ENCODE measurements at places on chromosomes 11 and 22.

- DNase-seq, result no peak
Measured at GRCh38 chr11:783581-784015, 6.3 kb downstream of the CEND1 start.

DNA sequence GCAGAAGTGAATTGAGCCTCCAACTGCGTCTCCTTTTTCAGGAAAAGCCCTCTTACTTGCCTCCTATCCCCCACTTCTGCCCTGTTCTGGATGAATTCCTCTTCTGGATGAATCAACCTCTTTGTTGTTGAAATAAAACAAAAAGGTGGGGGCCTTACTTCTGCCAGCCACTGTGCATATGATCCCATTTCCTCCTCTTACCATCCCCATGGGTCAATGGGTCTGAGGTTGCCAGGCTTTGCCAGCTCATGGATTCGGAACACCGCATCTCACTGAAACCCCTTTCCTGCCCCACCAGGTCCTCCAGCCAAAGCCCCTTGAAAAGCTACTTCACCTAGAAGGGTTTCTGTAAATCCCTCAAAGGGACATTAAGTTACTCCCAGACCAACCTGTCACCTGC lies 3.7 kb upstream of the CHST1 start:
- no peak for DNase-seq

DNA sequence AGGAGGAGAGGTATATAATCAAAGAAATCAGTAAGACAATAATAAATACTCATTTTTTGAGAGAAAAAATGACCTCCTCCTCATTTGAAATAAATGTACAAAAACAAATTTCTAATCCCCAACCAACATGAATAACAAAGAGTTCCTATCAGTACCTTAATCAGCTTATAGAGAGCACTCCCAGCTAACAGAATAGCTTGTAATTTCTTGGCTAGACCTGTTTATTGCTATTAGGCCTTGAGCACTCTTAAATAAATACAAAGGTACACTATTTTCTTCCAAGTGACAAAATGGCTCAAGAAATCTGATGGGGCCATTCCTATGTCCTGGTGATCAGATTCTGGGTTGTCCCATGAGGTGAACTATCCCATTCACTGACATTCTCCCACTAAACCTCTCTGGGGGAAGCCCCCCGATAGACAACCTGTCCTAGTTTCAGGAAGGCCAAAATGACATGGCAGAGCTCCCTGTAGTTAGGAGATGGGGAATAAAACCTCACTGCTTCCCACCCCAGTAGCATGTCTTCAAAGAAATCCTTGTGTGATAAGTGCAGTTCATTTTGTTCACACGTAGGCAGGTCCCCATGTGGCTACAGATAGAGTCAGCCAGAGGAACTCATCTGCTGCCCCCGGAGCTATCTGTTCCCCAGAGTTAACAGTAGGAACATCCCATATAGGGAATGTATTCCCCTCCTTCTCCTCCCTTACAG lies 385.7 kb downstream of the SOX6 start:
- no peak for DNase-seq

DNA sequence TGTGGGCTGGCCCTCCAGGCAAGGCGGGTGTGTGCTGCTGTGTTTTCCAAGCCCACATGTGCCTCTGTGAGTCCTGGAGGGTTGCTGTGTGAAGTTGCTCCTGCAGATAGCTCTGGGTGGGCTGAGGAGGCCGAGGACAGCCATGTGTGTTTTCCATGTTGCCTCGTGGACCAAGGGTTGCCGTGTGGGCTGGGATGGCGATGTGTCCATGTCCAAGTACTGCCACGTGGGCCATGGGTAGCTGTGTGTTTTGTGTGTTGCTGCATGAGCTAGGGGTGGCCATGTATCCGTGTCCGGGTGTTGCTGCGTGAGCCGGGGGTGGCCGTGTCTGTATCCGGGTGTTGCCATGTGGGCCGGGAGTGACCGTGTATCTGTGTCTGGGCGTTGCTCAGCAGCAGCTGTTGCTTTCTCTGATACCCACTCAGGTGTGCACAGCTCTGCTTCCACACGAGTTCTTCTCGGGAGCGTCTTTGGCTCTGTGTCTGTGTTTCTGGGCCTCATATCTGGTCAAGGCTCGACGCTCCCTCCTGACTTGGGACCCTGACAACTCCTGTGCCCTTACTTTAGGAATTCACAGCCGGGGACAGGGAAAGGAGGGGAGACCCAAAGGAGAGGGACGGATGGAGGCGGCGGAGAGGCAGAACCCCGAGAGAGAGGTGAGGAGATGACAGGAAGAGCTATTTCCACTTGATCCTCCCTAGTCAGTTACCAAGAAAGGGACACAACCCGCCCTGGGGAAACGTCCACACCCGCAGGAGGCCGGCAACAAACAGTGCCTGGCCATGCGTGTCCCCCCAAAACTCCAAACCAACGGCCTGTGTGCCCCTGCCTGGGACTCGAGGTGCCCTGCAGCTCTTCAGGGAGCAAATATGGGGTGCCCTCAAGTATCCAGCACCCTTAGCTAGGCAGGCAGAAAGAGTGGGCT lies 83.1 kb downstream of the PHF21B start:
- no peak for DNase-seq

GRCh38 chr11:112847568-112847967 lies 113.7 kb upstream of the NCAM1 start:
- DNase-seq, result no peak

- DNase-seq, result no peak
Measured at GRCh38 chr11:70296681-70297080, 26.2 kb downstream of the PPFIA1 start.

GRCh38 chr11:44949160-44950030 lies 1.3 kb downstream of the TP53I11 start:
- DNase-seq, result no peak

DNA sequence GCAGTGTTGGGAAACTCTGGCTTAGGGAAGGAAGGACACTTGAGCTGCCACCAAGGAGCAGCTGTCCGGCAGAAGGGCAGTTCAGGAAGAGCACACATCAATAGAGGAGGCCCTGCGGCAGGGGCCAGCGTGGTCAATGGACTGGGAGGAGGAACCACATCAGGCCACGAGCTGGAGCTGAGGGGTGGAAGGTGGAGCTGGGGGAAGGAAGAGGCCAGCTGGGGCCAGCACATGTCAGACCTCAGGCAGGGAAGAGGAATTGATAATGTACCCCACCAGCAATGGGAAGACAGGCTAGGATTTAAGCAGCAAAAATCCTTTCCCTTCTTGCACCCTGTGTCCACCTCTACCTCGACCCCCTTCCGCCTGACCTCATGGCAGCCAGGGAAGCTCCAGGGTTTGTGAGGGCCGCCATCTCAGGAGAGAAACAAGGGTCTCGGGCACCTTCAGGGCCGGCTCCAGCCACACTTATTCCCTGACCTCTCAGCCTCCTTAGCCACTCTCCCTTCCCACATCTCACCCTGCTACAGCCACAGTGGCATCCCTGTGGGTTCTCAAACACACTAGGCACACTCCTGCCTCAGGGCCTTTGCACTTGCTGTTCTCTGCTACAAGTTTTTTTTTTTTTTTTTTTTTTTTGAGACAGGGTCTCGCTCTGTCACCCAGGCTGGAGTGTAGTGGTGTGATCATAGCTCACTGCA lies 157.8 kb upstream of the GRK3 start:
- no peak for DNase-seq

DNA sequence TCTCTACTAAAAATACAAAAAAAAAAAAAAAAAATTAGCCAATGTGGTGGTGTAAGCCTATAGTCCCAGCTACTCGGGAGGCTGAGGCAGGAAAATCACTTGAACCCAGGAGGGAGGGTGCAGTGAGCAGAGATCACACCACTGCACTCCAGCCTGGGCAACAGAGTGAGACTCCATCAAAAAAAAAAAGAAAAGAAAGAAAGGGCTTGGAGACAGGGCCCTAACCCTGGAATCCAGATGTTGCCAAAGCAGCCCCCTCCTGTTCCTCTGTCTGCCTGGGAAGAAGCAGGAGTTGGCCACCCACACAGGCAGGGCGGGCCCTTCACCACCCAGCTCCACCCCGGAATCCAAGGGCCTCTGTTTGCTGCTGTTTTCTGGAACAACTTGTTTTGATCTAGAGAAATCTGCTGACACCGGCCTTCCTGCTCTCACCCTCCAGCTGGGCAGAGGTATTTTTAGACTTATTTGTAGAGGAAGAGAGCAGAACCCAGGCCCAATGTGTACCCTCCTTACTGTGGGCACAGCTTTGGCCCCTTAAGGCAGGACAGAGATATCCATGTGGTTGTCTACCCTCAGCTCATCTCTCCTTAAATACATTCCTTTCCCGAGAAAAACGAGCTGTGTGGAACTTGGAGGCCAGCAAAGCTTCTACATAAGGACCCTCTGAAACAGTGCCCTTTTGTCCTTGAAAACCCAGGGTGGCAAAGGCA lies 2.7 kb upstream of the NEAT1 start:
- DNase-seq, result no peak

DNA sequence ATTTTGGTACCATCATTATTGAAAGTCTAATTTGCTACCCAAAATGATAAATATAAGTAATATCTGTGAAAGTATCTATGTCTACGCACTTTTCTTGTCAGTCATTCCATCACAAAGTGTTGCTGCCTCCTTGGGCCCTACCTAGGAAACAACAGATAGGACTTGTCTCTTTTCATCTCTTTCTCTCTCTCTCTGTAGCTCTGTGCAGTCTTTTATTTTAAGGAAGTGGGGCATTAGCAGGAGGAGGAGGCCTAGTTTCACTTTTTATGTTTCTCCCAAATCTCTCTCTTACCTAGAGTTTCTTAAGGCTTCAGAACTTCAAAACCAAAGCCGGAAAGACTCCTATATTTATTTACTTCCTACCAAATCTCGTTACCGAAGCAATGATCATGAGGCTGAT lies 354.8 kb upstream of the LUZP2 start:
- DNase-seq, result no peak

DNA sequence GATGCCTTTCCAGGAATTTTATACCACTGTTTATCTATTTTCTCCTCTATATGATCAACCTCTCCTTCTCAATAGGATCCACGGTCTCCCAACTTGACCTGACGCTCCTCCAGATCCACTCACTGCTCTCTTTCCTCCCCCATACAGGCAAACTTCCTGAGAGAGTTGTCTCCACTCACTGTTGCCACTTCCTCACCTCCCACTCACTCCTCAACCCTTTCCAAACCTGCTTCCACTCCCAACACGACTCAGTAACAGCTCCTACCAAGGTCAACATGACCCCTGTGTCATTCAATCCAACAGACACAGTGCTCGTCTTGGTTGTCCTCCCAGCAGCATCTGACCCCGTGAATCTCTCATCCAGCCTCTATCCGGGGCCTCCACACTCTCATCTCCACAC lies 3.1 kb downstream of the APBB1 start:
- no peak for DNase-seq

DNA sequence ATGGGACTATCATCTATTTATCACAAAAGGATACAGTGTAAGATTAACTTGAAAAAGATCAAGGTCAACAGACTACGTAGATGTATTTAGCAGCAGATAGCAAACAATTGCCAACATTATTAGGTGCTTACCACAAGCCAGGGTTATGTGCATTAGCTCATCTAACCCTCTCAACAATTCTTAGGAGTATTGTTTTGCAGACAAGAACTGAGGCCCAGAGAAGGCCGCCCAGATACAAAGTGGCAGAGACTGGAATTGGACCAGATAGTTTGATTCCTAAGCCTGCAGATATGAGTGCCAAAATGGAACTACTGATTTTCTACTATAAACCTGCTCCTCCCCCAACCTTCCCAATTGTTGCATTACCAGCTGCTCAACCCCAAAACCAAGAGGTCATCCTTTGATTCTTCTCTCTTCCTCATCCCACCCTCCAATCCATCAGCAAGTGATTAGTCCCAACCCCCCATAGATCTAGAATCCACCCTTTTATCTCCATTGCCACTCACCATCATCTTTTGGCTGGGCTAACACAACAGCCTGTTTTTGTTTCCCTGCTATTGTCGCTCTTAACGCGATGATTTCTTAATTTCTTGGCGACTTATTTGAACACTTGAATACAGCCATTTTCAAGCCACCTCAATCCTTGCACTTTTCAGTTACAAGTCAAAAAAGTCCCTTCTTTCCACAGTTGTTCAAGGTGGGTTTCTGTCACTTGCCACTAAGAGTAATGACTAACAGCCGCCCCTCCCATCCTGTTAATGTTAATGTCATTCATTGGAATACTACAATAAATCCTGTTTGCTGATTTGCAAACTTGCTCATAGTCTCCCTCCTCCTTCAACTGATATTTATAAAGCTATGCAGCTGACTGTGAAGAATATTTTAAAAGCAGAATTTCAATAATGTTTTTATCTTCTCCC lies 2.7 kb downstream of the TMEM123 start:
- no peak for DNase-seq

DNA sequence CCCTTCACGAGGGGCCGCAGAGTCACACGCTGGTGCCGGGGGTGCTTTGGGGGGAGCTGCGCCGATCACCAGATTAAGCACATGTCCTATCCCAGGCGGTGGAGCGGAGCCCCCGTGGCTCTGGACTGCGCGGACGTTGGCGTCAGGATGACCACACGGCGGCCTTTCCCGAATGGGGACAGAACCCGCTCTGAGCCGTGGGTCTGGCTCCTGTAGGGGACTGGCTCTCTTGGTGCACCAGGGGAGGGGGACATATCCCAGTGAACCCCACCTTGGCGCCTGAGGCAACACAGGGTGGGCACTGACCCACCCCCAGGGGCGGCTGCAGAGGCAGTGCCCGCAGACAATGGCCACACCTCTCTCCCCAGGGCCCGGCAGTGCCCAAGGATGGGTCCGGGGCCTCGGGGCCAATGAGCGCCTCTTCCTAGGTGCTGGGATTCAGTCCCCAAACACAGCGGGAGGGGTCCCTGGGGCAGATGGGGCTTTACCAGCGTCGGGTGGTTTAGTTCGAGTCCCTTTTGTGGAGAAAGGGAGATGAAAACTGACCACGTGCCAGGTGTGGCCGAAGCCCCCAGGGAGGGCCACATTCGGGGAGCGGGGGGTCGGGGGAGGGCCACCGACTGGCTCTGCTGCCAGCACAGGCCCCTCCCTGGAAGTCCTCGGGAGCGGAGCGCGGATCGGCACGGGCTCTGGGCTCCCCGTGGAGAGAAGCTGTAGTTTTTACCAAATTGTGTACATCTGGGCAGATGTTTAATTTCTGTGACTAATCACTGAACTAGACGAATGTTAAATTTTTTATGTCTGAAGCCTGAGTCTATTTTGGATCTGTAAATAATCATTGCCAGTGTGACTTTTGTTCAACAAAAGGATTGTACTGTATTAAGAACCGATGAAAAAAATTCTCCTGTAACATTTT lies 58.9 kb downstream of the GRAMD4 start:
- DNase-seq, result no peak

DNA sequence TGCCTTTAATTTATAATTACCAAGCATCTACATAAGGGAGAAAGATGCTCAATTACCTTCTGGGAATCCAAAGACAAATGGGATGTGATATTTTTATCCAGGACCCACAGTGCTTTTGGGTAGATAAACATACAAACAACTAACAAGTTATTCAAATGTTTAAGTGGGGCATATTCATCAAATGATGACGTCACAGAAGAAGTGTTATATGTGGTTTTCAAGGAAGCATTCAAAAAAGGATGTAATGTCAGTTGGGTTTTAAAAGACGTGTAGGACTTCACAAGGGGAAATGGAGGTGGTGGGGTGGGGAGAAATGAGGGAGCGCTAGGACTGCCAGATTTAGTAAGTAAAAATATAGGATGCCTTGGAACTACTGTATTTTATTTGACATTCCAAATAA lies 915.9 kb downstream of the KCNA4 start:
- no peak for DNase-seq

DNA sequence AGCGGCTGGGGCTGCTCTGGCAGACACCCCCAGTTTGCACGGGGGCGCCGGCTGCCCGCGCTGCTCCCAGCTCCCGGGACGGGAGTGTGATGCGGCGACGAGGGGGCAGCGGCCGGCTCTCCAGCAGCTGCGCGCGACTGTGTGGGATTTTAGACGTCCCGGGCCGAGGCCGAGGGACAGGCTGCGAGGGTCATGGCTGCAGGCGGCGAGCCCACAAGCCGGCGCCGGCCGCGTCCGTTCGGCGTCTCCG lies 159 bp downstream of the FZD4 start:
- no peak for DNase-seq

Measured in stimulated activated CD4-positive, alpha-beta T cell treated with anti-CD3 and anti-CD28 coated beads, TNF-alpha, amount 100 ng/mL, for 1 hour (primary cell).